ENCODE measurements at places on chromosomes 3 and 15.

GRCh38 chr3:117059067-117059955, 349.7 kb downstream of the TUSC7 start:
- DNase-seq, result no peak

DNA sequence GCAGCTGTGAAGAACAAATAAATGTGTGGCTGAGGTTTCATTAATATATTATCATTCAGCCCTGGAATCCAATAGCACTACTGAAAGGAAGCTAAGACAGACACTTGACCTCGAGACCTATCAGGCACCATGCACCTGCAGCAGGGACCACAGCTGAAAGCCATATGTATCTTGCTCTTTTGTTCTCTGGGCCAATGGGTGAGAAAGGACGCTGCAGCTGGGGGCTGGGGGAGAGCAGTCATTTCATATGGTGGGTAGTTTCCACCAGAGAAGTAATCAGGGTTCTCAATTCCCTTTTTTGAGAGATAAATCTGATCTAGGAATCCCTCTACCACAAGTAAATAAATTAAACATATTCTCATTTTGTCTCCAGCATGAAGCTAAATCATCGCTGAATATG, 225.6 kb upstream of the STRIT1 start:
- no peak for DNase-seq

DNA sequence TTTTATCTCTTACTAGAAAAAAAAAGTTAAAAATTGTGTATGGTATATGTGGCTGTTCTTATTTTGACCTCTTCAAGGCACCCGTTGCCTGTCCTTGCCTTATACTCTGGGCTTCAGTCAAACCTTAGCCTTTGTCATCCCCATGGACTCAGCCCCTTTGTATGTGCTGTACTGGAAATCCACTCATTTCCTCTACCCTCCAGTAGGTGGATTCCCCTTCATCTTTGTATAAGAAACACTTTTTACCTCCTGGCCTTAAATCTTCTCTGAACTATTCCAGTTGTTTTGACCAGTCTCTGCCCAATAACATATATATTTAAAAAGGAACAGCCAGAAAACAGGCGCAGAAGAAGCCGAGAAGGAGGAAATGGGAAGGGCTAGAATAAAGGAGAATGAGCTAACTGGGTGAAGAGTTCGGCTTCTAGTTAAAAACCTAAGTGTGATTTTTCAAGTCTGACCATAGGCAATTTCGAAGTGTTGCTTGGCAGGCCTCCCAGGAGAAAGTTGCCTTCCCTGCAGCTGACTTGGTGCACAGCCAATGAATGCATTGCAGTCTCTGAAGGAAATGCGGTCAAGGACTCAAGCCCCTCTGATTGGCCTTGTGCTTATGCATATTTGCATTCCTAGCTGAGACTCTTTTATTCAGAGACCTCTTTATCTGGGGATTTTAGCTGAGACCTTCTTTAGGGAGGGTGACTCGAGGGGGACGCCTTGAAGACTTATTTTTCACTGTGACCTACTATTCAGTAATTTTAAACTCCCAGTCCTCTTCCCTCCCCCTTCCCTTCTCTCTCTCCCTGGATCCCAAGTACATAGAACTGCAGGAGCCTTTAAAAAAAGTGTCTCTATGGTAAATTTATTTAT, 277.4 kb downstream of the ROBO1 start:
- DNase-seq, result no peak

GRCh38 chr3:127556565-127556964, 34.0 kb downstream of the TPRA1 start:
- DNase-seq, result no peak

GRCh38 chr3:175336406-175337133, 477.4 kb downstream of the NAALADL2 start:
- DNase-seq, result no peak

- DNase-seq, result no peak
Measured at GRCh38 chr3:112129925-112130637, 3.0 kb downstream of the GCSAM start.

DNA sequence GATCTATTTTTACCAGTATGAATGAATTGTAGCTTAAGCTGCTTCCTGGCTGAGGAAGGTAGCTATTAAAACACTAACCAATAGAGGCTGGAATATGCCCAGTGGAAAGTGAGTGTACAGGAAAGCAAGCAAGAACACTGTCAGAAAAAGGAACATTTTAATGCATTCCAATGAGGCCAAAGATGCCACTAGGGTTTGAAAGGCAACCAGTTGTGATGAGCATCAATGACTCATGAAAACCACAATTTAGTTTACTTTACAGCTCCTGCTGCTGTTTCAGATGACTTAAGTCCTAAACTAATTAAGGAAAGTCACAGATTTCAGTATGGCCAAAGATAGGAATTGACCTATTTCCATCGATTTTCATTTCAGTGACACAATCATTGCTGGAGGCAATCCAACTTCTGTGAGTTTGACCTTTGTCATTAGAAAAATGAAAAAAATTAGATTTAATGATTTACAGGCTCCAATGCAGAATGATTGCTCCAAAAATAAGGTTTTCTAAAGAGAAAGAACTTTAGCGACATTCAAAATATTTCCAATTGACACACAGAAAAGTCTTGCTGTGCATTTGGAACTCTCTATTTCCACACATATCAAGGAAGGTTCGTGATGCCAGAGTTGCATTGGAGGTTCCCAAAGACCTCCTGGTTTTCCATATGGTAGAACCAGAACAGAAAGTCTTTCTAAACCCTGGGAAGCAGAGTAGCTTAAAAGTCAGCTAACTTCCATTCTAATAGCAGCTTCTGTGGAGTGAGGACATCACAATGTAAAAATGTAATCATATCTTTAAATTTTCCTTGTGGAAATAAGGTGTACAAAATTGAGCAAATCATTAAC, 103.0 kb downstream of the SUCNR1 start:
- no peak for DNase-seq

DNA sequence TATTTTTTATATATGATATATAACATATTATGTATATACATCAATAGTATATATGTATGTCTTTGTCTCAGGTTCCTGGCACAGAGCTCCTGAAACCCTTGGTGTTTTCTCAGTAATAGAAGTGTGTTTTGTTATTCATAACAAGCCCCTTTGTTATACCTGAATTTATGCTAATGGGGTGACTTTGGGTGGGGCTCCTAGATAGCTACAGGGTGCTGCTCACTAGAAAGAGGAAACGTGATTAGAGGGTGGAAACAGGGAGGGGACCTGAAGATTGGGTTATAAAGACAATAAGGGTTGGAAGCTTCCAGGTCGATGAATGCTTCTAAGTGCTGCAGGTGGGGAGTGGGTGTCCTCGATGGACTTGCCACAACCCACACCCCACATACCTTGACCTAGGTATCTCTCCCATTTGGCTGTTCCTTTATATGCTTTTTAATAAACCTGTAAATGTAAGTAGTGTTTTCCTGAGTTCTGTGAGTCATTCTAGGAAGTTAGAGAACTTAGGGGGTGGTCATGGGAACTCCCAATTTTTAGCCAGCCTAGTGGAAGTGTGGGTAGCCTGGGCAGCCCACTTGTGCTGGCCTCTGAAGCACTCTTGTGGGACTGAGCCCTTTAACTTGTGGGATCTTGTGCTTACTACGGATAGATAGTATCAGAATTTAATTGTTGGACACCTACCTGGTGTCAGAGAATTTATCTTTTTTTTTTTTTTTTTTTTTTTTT, 36.9 kb upstream of the C15orf39 start:
- DNase-seq, result no peak

DNA sequence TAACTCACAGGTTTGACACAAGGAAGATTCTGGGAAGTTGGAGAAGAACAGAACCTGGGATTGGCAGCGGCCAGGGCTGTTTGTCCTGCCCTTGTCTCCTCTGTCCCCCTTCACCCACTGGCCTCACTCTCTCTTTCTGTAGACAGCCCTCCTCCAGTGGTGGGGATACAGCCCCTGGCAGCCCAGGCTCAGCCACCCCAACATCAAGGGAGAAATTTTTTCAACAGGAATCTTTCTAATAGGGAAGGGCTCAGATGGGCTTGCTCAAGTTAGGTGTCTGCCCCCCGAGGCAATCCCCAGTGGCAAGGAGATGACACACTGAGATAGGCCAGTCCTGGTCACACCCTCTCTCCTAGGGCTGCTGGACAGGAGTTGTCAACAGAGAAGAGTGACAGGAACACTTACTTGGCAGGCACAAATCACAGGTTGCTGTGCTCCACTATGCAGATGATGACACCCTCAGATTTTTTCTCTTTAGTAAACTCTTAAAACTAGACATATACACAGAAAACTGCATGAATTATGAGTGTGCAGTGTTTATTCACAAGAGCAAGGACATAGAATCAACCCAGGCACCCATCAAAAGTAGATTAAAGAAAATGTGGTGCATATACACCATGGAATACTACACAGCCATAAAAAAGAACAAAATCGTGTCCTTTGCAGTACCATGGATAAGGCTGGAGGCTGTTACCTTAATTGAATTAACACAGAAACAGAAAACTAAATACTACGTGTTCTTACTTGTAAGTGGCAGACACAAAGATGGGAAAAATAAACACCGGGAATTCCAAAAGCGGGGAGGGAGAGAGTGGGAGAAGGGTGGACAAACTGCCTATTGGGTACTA, 36.3 kb downstream of the PLA2G4D start:
- no peak for DNase-seq

DNA sequence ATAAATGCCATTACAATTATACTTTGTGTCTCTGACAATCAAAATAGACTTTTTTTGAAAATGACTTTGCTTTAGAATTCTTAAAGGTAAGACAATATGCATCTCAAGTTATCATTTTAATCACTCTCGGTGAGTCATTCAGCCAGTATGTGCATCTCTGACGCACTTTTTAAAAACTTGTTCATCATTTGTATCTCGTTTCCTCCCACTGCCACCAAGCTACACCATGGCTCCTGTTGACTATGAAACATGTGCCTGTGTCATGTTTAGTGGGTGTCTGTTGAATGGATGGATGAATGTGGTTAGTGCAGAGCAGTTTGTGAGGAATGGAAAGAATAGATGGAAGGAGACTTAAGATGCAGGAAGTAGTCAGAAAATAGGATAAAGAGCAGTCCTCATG, 68.6 kb downstream of the ARPP21 start:
- DNase-seq, result no peak

DNA sequence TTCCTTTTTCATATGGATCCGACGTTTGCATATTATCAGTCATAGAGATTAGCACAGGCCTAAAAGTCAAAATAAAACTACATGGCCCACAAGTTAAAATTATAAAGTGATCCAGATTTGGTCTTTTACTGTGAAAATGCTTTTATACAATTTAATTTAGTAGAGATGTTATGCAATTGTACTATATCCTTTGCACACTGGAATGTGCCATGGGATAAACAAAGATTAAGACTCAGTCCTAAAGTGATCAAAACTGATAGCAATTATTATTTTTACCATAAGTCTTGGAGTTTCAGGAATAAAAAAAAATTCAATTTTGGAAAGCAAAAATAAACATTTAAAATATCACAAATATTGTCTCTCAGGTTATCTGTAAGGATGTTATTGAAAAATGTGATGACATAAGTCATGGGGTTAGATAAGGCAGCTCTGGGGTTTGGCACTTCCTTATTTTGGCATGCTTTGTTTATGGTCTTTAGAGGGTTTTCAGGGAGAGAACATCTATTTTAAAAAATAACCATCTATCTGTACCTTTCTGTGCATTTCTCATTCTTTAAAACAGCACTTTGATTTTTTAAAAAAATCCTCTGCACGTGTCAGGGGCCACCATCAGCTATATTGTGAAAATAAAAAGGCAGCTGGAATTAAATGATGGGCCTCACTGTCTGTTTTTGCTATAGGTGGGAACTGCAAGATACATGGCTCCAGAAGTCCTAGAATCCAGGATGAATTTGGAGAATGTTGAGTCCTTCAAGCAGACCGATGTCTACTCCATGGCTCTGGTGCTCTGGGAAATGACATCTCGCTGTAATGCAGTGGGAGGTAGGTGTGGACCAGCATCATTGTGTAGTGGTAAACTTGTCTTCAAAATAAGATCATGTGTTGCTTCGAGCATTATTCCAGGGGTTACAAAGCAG, 67.3 kb downstream of the TGFBR2 start:
- no peak for DNase-seq

- DNase-seq, result peak; percentile 95
Measured at GRCh38 chr3:121834671-121835464, at the start of the genes EAF2 and IQCB1. TSS of gene EAF2 (plus strand) at chr3:121835209. CDS start at chr3:121835286, 77 bp downstream. TSS of gene IQCB1 (minus strand) at chr3:121835060. CDS start at chr3:121828960, 6,100 bp downstream.

GRCh38 chr3:71402911-71403310, 180.6 kb downstream of the FOXP1 start:
- DNase-seq, result no peak

- DNase-seq, result no peak
Measured at GRCh38 chr15:56410721-56411120, 45.5 kb downstream of the TEX9 start.

DNA sequence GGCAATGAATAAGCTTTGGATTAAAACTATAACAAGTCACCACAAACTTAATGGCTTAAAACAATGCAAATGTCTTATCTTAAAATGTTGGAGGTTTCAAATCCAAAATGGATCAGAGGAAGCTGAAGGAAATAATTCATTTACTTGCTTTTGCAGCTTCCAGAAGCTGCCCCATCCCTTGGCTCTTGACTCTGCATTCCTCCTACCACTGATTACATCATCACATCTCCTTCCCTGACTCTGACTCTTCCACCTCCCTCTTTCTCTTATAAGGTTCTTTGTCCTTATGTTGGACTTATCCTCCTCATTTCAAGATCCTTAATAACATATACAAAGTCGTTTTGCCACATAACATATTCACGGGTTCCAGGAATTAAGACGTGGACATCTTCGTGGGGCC, 982.8 kb upstream of the ROBO1 start:
- DNase-seq, result no peak

- DNase-seq, result no peak
Measured at GRCh38 chr3:127819086-127819485, 3.2 kb downstream of the MGLL start.

- DNase-seq, result no peak
Measured at GRCh38 chr15:64343222-64343621, 12.8 kb downstream of the CSNK1G1 start.

GRCh38 chr3:170423001-170423615, 4.4 kb downstream of the CLDN11 start:
- no peak for DNase-seq

DNA sequence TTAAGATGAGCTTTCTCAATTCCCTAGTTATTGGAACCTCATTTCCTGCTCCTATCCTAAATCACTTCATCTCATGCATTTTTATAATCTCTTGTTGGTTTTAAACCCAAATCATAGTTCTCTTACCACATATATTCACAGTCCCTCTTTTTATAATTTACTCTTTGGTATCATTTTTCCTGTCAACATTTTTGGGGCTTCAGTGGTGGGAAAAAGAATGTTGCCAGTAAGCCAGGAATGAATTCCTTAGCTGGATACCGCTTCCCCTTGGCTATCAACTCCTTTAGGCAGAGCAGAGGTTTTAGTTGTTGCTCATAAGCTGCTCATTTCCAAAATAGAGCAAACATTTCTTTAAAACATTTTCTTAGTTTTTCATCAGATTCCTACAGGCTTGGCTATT, 112.3 kb downstream of the GALK2 start:
- DNase-seq, result no peak

- DNase-seq, result no peak
Measured at GRCh38 chr3:18544146-18544545, 119.0 kb upstream of the SATB1 start.

DNA sequence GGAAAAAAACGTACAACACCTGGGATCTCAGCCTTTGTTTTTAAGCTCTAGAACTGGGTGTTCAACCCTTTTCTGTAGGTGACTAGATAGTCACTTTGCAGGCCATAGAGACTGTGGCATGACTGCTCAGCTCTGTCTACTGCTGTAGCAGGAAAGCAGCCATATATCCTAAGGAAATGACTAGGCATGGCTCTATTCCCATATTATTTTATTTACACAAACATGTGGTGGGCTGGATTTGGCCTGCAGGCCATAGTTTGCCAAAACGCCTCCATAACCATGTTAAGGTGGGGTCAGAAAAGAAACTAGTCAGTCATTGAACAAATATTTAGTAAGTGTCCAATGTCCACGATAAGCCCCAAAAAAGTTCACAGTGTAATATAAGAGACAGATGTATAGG, 452.5 kb downstream of the MCTP2 start:
- no peak for DNase-seq
